ENCODE measurements at places on chromosomes 1 and 21.

DNA sequence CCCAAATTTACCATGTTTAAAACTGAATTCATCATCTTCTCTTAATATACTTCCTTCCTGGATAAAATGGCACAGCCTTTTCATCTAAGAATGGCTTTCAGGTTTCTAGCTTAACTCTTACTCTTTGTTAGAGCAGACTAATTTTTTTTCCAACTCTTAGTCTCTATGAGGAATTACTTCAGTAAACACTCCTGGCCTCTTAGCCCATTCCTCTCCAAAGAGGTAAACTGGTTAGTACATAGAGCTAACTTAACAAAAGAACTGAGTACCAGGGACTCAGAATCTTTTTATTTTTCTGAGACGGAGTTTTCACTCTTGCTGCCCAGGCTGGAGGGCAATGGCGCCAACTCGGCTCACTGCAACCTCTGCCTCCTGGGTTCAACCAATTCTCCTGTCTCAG lies 21.1 kb downstream of the FOXJ3 start:
- no peak for DNase-seq

GRCh38 chr1:221655766-221656305 lies 86.1 kb downstream of the DUSP10 start:
- DNase-seq: no peak

- no peak for DNase-seq
These were observed 10.0 kb downstream of the GBP5 start for GRCh38 chr1:89262643-89263042.

GRCh38 chr21:38286739-38287471 lies 30.1 kb downstream of the KCNJ15 start:
- DNase-seq: no peak

GRCh38 chr1:181113059-181113641 lies 24.6 kb downstream of the IER5 start:
- DNase-seq: no peak
